AG04450 (cell line): ENCODE measurements at places on chromosomes 2 and 18.

DNA sequence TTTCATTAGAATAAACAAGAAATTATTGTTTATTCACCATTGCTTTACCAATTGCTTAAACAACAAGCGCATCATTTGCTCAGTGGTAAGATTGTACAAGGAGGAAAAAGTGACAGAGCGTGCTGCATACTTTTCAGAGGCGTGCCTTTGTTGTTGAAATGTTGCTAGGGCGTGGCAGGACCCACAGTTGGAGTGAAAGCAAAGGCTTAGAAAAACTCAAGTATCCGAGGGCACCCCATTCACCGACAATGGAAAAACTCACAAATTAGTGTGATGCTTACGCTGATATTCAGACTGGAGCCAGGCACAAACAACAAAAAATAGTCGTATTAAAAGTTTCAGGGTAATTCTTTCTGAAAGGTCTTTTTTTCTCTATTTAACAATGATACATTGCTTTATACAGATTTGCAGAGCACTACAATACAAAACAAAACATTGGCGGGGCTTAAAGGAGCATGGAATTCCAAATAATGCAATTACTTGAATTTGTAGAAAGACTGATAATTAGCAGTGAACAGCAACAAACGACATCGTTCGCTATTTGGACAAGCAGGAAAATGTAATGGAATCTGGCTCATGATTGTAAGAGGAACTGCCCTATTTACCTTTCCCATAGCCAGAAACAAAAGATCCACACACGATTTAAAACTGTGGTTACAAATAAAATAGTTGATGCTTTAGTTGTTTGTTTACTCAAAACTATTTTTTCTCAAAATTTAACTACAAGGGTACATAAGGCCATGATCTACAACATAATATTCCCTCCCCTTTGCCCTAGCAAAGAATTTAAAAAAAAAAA lies 37.8 kb upstream of the RTTN start:
- no peak for DNase-seq

DNA sequence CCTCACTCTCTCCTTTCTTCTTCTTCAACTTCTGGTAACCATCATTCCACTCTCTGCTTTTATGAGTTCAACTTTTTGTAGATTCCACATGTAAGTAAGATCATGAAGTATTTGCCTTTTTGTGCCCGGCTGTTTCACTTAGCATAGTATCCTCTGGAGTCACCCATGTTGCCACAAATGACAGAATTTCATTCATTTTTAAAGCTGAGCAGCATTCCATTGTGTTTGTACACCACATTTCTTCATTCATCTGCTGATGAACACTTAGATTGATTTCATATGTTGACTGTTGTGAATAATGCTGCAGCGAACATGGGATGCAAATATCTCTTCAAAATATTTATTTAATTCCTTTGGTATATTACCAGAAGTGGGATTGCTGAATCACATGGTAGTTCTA lies 133.6 kb upstream of the ERBB4 start:
- DNase-seq, result no peak

GRCh38 chr2:172252154-172252553 lies 149.5 kb upstream of the DLX2 start:
- no peak for DNase-seq

DNA sequence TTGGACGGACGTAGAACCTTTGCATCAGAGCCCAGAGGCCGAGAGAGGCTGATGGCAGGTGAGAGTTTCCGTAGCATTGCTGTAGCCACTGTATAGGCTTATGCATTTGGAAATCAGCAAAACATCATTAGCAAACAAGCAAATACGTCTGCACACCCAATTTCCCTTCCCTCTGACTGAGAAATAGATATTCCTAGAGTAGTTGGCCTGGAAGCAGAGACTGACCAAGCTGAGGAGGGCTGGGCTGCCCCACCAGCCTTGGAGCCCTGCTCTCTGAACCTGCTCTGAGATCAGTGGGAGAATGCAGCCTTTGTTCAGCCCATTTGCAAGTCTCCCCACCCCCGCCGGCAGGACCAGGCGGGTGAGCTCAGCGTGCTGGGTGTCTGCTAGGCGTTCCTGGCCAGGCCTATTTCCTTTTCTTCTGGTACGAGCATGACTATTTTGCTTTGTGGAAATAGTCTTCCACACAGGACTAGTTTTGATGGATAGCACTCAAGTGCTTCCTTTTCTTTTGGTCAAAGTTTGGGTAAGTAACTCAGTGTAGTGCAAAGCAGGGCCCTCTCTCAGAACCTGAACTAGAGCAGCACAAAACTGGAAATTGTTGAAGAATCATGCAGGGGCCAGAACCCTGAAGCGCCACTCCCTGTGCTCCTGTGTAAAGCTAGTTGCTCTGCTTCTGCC lies 21.9 kb upstream of the RNF149 start:
- DNase-seq, result no peak

- DNase-seq, result peak; percentile 43
Observed at GRCh38 chr2:218003981-218004419, 1.2 kb upstream of the TNS1 start.

DNA sequence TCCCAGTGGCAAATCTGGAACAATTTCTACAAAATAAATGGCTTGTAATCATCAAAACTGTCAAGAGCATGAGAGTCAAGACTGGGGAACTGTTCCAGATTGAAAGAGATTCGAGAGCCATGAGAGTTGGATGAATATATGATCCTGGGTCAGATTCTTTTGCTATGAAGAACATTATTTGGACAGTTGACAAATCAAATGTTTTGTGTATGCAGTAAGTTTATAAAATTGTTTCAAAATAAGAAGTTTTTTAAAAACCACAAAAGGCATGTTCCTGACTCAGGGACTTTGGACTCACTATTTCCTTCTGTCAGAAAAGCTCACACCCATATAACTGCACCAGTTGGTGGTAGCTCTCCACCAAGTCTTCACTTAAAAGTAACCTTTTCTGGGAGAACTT lies 38.5 kb downstream of the ROCK2 start:
- DNase-seq, result peak; percentile 54
